ENCODE measurements at places on chromosomes 6 and 20.

DNA sequence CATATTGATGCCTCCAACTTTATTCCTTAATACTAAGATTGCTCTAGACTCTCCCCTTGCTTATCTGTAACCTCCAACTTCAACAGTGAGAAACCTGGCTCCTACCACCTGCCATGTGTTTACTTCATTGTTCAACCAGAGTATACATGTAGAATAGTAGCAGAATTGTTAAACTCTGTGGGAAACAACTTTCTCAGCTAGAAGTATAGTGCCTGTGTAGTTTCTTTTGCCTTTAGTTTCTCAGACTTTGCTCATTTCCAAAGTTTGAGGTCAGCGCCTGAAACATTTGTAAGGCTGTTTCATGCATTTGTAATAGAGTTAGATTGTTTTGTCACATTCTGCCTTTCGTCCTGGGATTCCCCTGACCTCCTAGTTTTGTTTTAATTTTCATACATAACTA is 34.9 kb upstream of the HECA start:
- no peak for DNase-seq

- no peak for DNase-seq
Observed at GRCh38 chr20:44722990-44723389, 7.8 kb downstream of the CCN5 start.

GRCh38 chr6:73858376-73858775 is 162.4 kb downstream of the CD109 start:
- DNase-seq = no peak

GRCh38 chr6:136500414-136500813 is 49.8 kb downstream of the MAP7 start:
- no peak for DNase-seq

GRCh38 chr20:39829661-39830060 is 859.4 kb downstream of the MAFB start:
- no peak for DNase-seq

- no peak for DNase-seq
Observed at GRCh38 chr20:1274485-1275311, 8.6 kb downstream of the SNPH start.

- DNase-seq = no peak
Observed at GRCh38 chr6:79335133-79335674, 100.7 kb upstream of the HMGN3 start.

- no peak for DNase-seq
Observed at GRCh38 chr6:152387091-152387490, 250.1 kb downstream of the SYNE1 start.

- DNase-seq = peak; percentile 91
Observed at GRCh38 chr6:166598441-166599138, 12.1 kb upstream of the RAMACL start.

DNA sequence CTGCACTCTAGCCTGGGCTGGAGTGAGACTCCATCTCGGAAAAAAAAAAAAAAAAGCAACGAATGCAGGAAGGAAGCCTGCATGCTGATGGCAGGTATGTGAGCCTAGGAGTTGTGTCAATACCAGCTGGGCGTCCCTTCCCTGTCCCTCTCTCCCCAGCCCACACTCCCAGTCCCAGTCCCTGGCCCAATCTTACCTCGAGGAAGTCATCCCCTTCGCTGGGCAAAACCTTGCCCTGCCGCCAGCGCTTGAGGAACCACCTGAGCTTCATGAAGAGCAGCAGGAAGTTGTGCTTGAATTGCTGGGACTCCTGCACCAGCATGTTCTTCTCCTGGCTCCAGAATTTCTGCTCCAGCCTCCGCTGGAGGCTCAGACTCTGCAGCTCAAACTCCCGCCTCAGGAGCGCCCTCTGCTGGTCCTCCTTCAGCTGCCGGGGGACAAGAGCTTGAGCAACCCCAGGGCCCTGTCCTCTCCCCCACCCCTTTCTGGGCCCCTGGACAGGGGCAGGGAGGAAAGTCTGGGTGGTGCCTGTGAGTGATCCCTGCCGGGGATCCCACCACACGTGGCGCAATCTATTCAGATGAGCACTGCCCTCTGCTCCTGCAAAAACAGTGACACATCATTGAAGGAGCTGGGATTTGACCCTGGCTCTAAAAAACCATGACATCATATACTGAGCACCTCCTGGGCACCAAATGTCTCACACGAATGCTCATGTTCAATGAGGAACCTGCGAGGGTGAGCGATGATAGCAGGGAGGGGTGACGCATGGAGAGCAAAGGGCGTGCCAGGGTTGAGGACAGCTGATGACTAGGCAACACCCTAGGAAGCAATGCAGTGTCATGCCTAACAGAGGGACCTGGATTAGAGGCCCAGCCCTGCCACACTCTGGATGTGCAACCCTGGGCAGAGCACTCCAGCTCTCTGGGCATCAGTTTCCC is 35.0 kb upstream of the DSN1 start:
- DNase-seq = no peak

DNA sequence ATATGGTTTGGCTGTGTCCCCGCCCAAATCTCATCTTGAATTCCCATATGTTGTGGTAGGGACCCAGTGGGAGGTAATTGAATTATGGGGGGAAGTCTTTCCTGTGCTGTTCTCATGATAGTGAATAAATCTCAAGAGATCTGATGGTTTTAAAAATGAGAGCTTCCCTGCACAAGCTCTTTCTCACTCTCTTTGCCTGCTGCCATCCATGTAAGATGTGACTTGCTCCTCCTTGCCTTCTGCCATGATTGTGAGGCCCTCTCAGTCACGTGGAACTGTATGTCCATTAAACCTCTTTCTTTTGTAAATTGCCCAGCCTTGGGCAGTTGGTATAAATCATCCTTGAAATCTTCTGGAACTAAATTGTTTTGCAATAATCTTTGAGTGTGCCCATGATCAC is 31.9 kb upstream of the TBX18 start:
- DNase-seq = no peak

- no peak for DNase-seq
Observed at GRCh38 chr20:63651942-63652191, 1.4 kb downstream of the STMN3 start.

DNA sequence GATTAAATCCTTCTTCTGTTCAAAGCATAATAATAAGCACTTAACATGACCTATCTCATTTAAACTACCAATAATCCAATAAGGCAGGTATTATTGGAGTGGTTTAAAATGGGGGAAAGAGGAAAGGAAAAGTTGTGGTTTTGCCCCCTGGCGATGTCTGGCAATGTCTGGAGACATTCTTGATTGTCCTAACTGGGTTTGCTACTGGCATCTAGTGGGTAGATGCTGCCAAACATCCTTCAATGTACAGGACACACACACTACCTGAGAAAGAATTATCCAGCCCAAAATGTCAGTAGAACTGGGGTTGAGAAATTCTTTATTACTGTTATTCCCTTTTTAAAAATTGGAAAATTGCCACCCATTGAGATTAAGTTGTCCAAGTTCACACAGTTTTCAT is 25.2 kb upstream of the SRSF6 start:
- no peak for DNase-seq

DNA sequence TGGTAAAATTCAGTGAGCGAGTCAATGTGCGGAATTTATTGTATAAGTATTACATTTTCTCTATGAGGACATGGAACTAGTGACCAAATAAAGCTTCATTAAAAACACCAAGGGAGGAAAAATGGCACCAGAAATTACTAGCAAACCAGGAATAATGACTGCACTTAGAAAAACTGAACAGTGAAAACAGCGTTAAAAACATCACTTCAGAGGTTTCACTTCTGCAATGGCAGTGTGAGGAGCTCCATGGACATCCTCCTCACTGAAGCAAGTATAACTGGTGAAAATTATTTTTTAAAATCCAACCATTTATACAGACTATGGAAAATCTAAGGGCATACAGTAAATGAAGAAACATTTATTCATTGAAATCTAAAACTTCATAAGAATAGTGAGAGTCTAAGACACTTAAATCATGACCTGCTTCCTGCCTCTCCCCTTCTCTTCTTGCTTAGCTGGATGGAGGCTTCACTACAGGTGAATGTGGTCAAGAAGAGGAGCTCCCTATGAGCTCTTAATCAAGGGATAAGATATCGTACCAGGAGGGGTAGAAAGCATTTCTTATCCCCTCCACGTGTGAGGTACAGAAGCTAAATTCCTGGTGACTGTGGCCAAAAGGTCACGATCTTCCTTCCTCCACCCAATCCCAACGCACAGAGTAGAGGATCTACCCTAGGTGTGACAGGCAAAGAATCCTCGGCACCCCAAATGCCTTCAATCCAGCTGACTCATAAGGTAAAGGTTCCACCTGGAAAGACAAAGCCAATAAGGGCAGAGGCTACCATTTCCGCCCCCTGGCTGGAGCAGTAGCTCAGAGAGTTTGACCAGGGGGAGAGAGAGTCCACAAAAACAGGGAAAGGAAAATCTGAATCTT is 12.3 kb upstream of the ASF1A start:
- DNase-seq = no peak

DNA sequence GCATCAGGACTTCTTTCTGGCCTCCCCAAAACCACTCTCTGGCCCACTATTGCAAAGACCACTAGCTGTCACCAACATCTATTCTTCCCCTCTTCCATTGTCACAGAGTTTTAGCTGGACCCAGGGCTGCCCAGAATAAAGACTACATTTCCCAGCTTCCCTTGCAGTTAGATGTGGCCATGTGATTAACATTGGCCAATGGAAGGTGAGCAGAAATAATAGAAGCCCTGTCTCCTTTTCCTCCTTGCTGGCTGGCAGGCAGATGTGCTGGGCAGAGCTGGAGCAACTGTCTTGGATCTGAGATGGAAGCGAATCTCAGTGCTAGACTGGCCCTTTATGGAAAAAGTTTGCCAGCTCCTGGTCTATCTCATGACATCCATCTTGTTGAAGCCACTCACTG is 97.0 kb downstream of the KCNB1 start:
- no peak for DNase-seq

- DNase-seq = no peak
Observed at GRCh38 chr6:11978169-11978987, 33.7 kb upstream of the HIVEP1 start.

- no peak for DNase-seq
Observed at GRCh38 chr20:62219101-62219991, 732 bp downstream of the HRH3 start.

GRCh38 chr6:149031201-149031858 is 284.5 kb downstream of the UST start:
- no peak for DNase-seq

DNA sequence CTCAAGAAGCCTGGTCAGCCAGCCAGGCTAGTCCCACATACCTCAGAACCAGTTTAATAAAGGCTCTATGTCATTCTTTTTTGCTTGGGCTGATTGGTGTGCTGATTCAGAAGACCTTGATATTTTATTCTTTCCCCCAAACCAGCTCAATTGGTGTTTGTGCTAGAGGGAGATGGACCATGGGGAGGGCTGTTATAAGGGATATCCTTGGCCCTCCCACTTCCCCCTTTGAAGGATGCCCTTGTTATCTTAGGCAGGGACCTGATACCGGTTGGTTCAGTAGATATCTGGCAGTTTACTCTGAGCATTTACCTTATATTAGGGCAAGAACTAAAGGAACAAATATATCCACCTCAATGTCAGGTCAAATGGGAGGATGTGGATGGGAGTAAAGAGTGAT is 207.4 kb downstream of the LRFN2 start:
- no peak for DNase-seq

DNA sequence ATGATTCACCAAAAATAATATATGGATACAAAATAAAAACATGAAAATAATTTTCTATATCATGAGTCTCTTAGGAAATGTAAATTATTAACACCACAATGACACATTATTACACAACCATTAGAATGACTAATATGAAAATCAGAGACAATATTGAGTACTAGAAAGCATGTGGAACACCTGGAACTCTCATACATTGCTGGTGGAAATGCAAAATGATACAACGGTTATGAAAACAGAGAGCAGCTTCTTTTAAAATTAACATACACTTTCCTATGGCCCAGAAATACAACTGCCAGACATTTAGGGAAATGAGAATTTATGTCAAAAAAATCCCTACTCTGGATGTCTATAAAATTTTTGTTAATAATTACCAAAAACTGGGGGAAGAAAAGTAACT is 853.3 kb upstream of the MAN1A1 start:
- DNase-seq = no peak

GRCh38 chr6:4103929-4104328 is 25.0 kb upstream of the FAM217A start:
- DNase-seq = no peak

DNA sequence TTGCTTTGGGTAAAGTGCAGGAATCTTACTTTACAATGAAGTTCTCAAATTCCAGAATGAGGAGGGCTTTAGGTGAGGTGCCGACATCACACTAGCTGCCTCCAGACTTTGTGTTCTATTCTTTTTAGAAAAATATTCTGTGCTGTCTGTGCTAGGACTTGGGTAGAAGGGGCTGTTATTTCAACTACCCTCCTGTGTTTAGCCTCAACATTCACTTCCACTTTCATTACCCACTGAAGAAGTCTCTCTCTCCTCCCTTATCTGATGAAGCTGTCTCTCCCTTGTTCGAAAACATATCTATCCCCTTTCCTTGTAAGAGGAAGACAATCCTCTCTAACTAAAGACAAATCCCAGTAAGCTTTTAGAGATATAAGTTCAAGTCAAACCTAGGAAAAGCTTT is 25.0 kb upstream of the BRPF3 start:
- DNase-seq = no peak

DNA sequence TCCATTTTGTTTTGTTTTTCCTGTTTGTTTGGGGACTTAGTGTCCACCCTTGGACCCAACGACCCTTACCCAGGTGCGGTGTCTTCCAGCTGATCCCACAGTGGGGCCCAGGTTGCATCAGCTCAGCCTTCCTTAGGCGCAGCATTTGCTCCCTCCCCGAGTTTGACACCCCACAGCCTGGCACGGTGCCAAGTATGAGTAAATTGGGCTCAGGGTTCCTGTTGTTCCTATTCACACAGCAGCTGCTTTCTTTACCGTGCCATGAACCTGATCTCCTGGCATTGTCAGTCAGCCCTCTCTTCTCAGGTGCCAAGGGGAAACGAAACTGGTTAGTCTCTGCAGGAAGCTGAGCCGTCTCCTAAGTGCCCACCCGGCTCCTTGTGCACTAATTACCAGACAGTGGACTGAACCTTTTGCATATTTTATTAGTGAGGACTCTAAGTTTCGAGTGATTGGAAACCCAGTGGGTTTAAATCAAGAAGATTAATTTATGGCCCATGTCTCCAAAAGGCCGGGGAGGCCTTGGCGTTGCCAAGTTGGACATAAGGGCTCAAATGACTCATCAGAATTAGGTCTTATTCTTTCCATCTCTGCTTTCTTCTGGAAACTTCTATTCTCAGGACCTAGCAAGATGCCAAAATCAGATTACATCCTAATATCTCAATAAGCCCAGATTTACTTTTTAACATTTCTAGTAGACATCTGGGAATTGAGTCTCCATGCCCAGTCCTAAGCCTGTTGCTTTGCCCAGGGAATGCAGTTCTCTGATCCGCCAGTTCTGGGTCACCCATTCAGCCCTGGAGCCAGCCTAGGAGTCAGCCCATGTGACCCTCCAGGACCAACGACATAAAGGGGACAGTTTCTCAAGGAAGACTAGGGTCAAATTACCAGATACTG is 68.8 kb downstream of the TSHZ2 start:
- no peak for DNase-seq

DNA sequence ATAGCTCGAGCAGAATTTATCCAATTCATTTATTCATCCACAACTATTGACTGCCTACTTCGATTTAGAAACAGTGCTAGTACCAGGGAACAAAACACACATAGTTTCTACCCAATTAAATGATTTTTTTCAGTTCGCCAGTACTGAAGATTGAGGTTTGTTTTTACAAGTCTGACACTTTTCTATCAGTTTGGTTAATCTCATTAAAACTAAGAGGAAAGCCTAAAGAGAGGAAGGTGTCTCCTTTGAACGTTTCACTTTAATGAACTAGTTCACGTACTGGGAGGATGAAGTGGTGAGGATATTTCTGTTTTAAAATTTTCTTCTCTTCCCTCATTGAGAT is 570 bp upstream of the ANKS1A start:
- DNase-seq = no peak

GRCh38 chr20:61189534-61189933 is 62.5 kb upstream of the CDH4 start:
- no peak for DNase-seq

Data from BJ (cell line).